ENCODE measurements at places on chromosomes 13 and 19.

DNA sequence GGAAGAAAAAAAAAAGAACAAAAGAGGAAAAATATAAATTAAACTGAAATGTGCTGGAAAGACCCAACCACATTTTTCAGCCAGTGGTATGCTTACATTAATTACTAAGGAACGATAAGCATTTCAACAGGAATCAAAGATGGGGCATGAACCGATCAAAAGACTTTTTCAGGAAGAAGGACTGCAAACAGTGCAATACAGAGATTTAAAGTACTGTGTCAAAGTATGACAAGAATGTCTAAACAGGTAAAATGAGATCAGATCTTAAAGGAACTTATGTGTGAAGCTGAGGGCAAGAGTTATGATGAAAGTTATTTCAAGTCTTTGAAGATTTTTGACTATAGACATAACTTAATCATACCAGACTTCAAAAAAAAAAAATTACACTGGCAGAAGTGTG lies 1761.8 kb downstream of the SLITRK5 start:
- no peak for DNase-seq

DNA sequence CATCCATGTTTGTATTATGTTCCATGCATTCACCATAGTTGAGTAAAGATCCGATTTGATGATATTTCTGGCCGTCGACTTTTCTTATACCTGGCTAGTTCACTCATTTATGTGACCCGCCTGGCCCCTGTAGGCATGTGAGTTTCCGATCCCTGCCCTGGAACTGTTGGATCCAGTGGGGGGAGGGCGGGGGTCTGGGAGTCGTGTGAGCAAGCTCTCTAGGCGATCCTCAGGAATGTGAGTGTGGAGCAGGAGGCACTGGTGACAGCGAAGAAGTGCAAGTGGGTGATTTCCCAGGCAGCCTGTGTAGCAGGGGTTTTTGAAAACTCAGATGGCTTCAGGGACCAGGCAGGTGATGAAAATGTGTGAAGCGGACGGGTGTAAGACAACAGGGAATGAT lies 10.6 kb upstream of the PTOV1 start:
- DNase-seq, result no peak

GRCh38 chr13:92802776-92803175 lies 423.8 kb upstream of the GPC6 start:
- DNase-seq, result no peak

GRCh38 chr19:29006057-29006735 lies 206.8 kb downstream of the UQCRFS1 start:
- DNase-seq, result no peak

GRCh38 chr19:41407271-41407670 lies 9.7 kb downstream of the BCKDHA start:
- DNase-seq, result peak; percentile 92

GRCh38 chr13:31588893-31589292 lies 150.4 kb upstream of the RXFP2 start:
- no peak for DNase-seq

DNA sequence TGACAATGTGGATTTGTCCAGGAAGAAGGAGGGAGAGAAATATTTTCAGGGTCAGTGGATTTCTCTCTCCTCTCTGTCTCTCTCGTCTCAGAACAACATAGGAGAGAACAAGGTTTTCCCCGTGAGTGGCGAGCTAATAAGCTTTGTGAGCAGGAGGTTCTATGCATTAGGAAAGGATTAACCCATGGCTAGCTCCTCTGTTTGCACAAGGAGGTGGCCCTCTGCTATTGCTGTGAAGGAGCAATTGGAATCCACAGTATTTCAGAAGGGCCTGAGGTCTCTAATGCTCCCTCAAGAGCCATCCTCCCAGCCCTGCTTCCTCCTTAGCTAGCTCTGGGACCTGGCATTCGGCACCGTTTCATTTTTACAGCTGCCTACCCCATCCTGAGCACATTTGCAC lies 288.9 kb upstream of the MAB21L1 start:
- DNase-seq, result peak; percentile 62

Measured in endodermal cell (in vitro differentiated cells).